Fibroblast of villous mesenchyme (primary cell): ENCODE measurements at places on chromosomes 5 and 9. TPM values are rescaled to one million over a fixed set of nuclear protein-coding genes. Genes with fewer than 3 reads are reported as not detected.

The AQP3 gene
- total RNA-seq = 0.86 and 0.97 TPM in 2 replicates

The TAF11L5 gene
- total RNA-seq = not detected in 2 replicates

The PCAT7 gene
- total RNA-seq = 0.43 and 0.64 TPM in 2 replicates

The TNFSF8 gene
- total RNA-seq = not detected in 2 replicates

The RETREG1 gene
- total RNA-seq = 0.64 and 1.7 TPM in 2 replicates

The SHC3 gene
- total RNA-seq = 7.4 and 11.7 TPM in 2 replicates

The PCDH1 gene
- 0.43 and 3.5 TPM in 2 replicates for total RNA-seq

- DNase-seq = no peak
Observed at GRCh38 chr5:177041936-177042335, 19.4 kb downstream of the ZNF346 start.

- DNase-seq = peak; percentile 53
Observed at GRCh38 chr9:32968101-32969011, 33.1 kb downstream of the APTX start.

DNA sequence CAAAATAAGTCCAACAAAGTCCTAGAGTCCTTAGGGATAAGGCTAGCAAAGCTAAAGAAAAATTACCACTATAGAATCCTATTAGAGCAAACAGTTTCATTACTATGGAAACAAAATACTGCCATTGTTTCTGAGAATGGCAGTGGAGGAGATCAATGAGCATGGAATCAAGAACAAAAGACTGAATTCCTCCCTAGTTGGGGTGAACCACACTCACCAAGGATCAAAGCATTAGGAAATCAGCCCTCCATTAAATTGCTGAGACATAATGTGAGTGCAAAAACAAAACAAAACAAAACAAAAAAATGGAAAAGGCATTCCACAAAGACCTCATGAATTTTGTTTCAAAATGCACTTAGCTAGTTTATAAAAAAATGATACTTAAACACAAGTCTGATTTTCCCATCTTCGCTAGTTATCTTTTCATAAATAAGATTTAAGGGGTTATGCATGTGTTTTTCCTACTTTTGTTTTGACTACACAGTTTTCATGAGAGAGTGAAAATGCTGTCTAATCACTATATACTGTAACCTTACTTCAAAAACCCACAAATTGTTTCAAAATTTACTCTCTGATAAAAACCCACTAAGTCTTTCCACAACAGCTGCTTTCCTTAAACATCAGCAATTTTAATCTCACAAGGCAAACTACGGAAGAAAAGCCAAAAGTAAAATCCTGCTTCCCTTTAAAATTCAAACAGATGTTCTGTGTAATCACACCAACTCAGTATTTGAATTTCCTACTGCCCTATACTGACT is 9.7 kb downstream of the SERINC5 start:
- DNase-seq = peak; percentile 93

- DNase-seq = no peak
Observed at GRCh38 chr9:859251-859650, 17.8 kb downstream of the DMRT1 start.

GRCh38 chr9:102209176-102209575 is 470.7 kb upstream of the GRIN3A start:
- DNase-seq = no peak

- DNase-seq = peak; percentile 34
Observed at GRCh38 chr5:169745441-169746146, 108.5 kb downstream of the DOCK2 start.

GRCh38 chr5:14421851-14422250 is 159.7 kb upstream of the OTULINL start:
- DNase-seq = no peak

DNA sequence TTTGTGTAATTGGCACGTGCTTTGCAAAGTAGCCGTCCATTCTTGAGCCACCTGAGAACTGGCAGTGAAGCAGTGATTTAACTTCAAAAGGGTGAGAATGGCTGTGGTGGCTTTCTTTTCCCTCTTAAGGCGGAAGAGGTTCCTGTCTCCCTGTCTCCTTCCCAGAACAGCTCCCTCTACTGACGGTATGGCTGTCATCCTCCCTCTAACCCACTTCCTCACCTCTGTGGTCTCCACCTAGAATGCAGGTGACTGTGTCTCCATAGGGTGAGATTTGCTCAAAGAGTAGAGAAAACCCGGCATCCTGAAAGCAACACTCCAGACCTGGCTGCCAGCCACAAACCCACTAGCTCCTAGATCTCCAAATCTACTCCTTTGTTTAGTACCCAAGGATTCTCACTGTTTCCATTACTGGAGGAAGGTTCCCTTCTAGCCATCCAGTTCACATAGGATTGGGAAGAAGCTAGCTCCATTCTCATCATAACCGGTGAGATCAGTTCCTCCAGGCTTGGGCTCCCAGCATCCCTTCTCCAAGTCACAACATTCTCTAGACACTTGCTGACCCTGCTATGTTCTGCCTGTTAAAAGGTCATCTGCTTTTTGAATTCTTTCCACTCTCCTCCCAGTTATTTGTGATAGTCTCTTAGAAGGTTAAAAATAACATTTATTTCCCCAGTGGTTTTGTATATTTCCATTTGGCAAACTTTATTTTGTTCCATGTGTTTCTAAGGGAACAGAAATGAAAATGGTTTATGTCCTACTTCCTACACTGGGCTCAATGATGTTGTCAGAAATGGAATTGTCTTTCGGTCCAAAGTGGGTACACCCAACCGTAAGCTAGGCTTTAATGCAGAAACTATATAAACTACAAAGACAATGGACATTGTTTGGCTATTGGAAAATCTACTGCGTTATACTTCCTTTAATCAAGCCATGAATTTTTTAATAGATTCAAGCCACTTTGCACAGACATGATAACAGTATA is 269.4 kb downstream of the CWC27 start:
- DNase-seq = no peak

- no peak for DNase-seq
Observed at GRCh38 chr5:13624283-13625074, 320.0 kb downstream of the DNAH5 start.

- DNase-seq = peak; percentile 69
Observed at GRCh38 chr9:87148331-87149104, 201.2 kb upstream of the GAS1 start.

GRCh38 chr5:2524620-2525019 is 226.9 kb downstream of the IRX2 start:
- no peak for DNase-seq

DNA sequence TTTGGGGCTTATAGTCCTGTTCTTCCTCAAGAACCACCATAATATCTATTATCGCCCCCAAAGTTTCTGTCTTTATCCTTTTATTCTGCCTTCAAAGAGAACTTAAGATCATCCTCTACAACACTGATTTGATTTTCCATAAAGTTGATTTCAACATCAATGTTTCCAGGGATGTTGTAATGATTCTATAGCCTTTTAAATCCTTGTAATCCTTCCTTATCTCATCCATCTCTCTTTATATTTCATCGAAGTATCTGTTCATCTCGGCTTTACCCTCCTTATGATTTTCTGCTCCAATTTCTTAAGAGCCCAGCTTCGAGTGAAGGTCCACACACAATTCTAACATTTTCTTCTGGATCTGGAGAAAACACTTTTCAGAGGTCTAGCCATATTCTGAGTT is 218.4 kb downstream of the CDK5RAP2 start:
- peak; percentile 53 for DNase-seq

- peak; percentile 85 for DNase-seq
Observed at GRCh38 chr9:17005056-17005823, 129.6 kb upstream of the CNTLN start.

DNA sequence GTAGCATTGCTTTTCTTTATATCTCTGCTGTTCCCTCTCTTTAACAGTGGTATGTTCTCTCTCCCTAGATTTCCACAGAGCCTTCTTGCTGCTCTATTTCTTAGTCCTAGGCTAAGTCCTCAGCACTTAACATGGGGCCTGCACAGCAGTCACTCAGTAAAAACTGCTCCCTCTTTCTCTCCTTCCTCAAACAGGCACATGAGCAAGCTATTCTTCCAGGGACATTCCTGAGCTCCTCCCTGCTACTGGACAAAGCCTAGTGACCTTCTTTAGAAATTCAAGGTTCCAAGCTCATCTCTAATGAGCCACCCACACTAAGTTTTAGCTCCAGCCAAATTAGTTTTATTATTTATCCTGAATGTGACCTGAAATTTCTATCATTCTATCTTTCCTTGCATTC is 39.5 kb downstream of the TRIM32 start:
- no peak for DNase-seq

DNA sequence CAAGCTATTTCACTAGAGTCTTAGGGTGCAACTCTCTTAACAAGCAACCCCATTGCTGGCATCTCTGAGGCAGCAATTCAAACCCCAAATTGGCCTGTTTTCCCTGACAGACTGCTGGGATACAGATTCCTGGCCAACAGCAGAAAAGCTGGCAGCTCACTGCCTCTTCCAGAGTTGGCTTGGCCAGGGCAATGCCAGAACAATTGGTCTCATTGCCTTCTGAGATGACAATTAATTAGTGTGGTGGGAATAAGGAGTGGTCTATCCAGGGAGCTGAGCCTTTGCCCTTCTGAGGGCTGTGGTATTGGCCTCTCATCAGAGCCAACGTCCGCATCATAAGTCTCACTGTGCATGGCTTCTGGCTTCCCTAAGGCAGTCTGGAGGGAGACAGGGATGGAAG is 183.2 kb downstream of the GNAQ start:
- DNase-seq = no peak

GRCh38 chr9:136233411-136233810 is 12.2 kb downstream of the QSOX2 start:
- DNase-seq = no peak

- no peak for DNase-seq
Observed at GRCh38 chr9:91820949-91821880, 128.8 kb downstream of the ROR2 start.

GRCh38 chr9:115594557-115594956 is 476.6 kb upstream of the TNC start:
- DNase-seq = peak; percentile 88
